Fibroblast of lung (primary cell): ENCODE measurements at places on chromosomes 16 and 17.

DNA sequence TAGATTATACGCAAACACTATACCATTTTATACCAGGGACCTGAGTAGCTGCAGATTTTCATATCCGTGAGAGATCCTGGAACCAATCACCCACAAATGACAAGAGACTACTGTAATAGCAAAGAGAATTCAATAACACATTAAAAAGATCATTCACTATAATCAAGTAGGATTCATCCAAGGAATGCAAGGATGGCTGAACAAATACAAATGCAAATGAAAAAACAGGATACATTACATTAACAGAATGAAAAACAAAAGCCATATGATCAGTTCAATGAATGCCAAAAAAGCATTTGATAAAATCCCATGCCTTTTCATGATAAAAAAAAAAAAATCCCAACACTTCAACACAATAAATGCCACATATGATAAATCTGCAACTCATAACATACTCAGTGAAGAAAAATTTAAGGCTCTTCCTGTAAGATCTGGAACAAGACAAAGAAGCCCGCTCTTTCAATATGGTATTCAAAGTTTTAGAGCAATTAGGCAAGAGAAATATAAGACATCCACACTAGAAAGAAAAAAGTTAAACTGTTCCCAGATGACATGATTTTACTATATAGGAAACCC is 29.0 kb downstream of the N4BP1 start:
- no peak for DNase-seq

GRCh38 chr16:69927056-69927757 is 23.9 kb upstream of the CLEC18A start:
- peak; percentile 74 for DNase-seq

GRCh38 chr17:81044764-81045589 is 10.0 kb downstream of the BAIAP2 start:
- peak; percentile 75 for DNase-seq

DNA sequence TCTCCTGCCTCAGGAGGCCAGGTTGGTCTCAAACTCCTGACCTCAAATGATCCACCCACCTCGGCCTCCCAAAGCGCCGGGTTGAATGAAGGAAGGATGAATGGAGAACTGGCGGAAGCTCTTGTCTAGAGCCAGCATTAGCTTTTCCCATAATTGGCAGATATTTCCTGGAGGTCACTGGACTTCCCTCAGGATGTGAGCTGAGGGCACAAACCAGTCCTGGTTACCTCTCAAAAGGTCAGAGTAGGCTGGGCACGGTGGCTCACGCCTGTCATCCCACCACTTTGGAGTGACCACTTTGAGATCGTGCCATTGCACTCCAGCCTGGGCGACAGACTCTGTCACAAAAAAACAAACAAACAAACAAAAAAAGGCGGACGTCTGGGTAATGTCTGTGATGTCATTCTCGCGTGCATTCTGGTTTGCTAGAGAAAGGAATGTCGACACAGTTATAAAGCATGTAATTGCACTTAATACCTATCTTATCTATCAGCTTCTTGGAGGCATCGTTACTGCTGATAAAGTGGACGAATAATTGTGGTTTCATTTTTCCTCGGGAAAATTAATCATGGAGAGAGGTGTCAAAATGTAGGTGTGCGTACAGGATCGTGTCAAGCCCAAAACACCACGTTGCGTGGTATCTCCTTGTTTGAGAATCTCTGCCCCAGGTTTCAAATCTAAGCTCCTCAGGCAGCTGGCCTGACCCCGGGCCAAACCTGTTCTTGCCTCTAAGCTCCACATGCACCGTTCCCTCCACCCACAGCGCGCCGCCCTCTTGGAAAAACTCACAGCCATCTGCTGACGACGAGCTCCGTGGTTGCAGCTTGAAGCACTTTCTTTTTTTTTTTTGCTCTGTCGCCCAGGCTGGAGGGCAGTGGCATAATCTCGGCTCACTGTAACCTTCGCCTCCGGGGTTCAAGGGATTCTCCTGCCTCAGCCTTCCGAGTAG is 6.4 kb upstream of the CRK start:
- DNase-seq = no peak

DNA sequence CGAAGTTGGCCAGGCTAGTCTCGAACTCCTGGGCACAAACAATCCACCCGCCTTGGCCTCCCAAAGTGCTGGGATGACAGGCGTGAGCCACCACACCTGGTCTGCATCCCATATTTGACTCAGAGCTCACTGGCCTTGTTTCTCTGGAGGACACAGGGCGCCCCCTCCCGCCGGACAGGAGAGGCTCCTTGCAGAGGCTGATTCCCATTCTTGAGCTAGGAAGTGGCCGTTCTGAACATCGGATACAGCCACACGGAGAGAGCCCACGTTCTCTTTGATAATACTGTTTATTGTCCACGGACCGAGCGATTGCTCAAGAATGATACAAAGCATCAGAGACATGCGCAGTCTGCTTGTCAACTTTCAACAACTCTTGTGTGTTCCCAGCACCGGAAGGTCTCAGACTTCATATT is 12.1 kb upstream of the USP36 start:
- DNase-seq = peak; percentile 81

DNA sequence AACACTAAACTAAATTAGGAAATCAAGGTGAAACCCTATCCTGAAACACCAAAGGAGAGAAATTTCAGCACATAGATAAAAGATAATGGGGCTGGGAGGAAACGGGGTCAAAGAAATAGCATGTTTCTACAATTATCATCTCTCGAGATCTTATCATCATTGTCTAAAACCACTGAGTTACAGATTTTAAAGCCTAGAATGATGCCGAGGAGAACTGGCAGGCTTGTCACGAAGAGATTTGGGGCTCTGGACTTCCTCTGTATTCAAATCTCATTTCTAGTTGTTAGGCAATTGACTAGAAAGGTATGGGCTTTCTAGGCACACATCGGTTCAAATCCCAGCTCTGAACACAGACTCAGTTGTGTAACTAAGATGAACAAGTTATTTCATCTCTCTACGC is 9.3 kb downstream of the PDZD9 start:
- no peak for DNase-seq

- DNase-seq = peak; percentile 44
These were observed 33.0 kb downstream of the TBX4 start for GRCh38 chr17:61485067-61485775.

DNA sequence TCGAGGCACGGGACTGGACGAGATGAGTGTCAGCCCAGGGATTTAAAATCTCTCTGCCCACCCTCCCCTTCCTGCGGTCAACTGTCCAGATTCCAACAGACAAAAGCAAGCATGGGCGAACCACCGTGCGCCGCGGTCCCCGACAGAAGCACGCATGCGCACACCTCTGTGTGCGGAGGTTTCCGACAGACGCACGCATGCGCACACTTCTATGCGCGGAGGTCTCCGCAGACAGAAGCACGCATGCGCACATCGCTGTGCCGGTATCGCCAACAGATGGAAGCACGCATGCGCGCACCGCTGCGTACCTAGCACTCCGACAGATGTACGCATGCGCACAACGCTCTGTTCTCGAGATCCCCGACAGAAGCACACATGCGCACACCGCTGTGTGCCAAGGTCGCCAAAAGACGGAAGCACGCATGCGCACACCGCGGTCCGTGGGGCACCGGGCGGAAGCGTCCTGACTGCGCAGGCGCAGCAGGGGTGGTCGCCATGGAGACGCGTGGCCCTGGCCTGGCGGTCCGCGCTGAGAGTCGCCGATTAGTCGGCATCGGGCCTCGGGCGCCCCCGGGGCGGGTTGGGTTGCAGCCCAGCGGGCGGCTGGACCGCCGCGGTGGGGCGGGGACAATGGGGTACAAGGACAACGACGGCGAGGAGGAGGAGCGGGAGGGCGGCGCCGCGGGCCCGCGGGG is 57.4 kb upstream of the RPH3AL start:
- DNase-seq = peak; percentile 91

- no peak for DNase-seq
These were observed 8.7 kb downstream of the CLEC19A start for GRCh38 chr16:19294156-19294649.

- DNase-seq = no peak
These were observed 11.9 kb upstream of the TEDC2 start for GRCh38 chr16:2447920-2448583.

- DNase-seq = no peak
These were observed 13.4 kb upstream of the KATNB1 start for GRCh38 chr16:57722210-57722499.

DNA sequence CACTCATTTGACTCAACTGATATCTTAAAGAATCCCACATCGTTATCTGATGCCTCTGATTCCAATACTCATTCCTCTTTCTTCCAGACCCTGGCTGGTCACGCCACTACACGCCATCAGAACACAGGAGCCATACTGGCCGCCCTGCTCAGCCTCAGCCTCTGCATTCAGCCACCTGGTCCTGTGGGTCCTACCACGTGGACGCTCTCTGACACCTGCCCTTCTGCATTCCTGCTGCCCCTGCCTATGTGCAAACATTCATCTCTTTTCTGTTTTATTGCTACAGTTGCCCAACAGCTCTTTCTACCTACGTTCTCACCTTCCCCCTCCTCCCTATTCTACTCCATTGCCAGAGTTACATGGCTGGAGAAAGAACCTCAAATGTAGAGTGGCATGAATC is 18.4 kb downstream of the PSMD7 start:
- DNase-seq = no peak

DNA sequence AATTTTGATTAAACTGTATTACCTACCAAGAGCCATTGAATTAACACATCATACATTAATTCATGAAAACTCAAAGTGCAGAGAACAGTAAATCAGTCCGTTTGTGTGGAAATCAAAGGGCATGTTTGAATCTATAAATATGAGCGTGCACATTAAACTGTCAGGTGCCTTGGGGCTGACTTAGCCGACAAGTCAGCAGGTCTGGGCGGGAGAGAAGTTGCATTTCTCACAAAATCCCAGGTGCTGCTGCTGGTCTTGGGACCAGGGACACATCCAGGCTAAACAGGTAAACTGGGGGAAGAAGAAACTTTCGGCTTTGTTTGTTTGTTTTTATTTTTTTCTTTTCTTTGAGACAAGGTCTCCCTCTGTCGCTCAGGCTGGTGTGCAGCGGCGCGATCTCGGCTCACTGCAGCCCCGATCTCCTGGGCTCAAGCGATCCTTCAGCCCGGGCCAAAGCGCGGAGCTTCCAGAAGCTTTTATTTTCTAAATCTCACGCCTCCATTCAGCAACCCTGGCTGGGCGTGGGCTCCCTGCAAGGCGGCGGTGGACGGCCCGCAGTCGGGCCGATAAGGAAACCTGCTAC is 213.9 kb downstream of the MRTFB start:
- no peak for DNase-seq

- peak; percentile 18 for DNase-seq
These were observed 13.9 kb downstream of the RECQL5 start for GRCh38 chr17:75652934-75653549.

DNA sequence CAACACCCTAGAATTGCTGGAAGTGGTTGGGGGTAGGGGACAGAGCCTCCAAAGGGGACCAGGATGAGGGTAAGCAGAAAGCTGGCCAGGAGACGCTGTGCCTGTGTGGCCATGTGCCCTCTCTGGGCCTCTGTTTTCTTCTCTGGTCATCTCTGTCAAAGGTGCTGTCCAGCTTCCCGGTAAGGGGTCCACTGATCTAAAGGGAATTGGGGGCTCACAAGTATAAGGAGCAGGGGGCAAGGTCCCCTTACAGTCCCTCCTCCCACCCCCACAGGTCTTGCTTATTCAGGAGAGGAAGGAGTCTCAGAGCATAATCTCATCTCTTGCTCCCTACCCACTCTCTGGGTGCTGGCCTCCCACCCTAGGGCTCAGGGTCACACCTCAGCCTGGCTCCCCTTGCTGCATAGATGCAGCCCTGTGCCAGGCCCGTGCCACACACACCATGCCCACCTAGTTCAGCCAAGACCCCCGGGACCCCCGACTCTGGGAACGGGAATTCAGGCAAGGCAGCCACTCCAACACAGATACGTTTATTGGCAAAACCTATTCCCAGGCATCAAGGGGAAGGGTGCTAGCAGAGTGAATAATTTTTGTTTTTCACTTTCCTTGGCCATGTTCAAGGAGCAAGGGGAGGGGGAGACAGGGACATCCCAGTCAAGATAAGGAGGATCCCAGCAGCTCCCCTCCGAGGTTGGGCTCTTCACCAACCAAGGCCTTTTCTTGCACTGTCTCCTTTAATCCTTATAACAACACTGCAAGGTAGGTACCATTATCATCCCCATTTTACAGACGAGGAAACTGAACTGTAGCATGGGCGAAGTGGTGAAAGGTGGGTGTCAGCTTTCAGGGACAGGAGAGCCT is 19.8 kb downstream of the SLC4A1 start:
- DNase-seq = no peak
